Activated CD4-positive, alpha-beta memory T cell treated with anti-CD3 and anti-CD28 coated beads for 36 hours (primary cell): ENCODE measurements at places on chromosomes 3 and 15.
A peak's percentile ranks its signal among the peaks of the same experiment; 100 is the strongest.

GRCh38 chr15:68583936-68584755 is 5.4 kb downstream of the CORO2B start:
- no peak for DNase-seq

- no peak for DNase-seq
These were observed 25.2 kb downstream of the WNT5A start for GRCh38 chr3:55461896-55462295.

DNA sequence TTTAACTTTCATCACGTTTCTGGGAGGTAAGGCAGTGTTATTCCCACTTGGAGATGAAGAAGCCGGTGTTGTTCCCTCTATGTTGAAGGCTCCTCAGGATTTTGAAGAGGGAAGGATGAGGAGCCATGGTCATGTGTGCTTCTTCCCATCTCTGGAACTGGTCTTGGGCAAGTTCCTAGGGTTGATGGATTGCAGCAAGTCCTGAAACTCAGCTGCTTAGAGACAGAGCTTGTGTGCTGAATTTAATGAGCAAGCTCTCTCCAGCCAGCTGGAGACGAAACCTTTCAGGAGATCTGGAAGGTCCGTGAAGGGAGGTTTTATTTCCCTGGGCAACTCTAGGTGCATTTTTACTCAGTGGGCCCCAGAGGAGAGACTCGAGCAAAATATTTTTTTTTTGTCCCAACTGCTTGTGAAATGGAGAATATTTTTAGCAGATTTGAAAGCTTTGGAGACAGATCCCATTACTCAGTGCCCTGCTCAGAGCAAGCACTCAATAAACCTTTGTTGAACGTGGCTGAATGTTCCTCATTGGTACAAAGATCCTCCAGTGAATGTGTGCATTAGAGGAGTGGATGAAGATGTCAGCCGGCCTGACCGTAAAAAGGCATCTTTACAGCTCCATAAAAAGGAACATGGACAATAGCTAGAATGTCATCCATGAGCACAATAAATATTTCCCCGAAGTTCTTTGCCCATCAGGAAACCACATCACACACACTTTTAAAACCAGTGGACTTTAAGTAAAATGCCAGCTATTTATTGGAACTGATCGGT is 55.6 kb upstream of the RGMA start:
- DNase-seq, result no peak

DNA sequence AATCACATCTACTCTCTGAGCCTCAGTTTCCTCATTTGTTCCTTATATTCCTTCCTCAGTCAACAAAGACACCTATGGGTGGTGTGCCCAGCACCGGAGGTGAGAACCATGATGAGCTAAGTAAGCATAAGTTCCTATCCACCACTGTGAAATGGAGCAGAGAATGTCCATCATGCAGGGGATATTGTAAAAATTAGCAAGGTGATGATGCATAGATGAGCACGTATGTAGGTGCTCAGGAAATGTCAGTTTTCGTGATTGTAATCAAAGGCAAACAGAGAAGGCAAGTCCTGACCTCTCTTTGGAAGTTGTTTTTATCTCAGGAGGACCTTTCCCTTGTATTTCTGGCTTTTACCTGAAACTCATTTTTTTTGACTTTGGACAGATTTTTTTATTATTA is 165.4 kb downstream of the GHSR start:
- DNase-seq, result no peak

DNA sequence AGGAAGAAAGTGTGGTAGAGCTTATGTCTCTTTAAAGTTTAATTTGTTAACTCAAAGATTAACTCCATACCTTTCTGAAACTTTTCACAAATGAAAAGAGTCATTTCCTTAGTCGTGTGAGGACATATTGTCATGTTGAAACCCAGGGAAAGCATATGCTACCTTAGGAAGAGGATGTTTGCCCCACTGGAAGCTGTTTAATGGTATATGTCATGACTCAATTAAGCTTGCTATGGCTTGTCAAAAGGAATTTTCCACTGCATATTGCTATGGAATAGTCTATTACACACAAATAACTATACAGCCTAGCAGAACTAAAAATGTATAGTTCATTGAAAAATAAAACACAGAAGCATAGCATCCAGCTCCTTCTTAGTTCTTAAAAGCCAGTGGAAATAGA is 69.9 kb downstream of the NSUN3 start:
- DNase-seq, result no peak

GRCh38 chr3:173584838-173585831 is 187.6 kb downstream of the NLGN1 start:
- no peak for DNase-seq

- DNase-seq, result no peak
These were observed 63.6 kb downstream of the ZNF621 start for GRCh38 chr3:40588406-40588805.

GRCh38 chr15:26628071-26628470 is 144.8 kb downstream of the GABRB3 start:
- DNase-seq, result no peak

- DNase-seq, result no peak
These were observed 251.1 kb downstream of the GABRB3 start for GRCh38 chr15:26521691-26522198.

DNA sequence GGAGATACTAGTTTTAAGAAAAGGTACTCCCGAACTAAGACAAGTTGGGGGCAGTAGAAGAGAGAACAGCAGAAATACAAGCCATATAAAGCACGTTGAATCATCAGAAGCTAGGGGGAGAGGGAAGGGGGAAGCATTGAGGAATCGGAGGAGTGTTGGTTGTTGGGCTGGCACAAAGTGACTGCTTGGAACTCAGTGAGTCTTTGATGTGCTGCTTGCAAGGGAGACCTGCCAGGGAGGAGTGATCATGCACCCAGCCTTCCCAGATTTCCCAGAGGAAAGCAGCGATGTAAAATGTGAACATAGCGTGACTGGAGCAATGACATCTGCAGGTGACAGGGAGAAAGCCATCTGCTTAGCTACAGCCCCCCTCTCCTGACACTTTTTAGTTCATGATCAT is 192.4 kb upstream of the IL12A start:
- no peak for DNase-seq

DNA sequence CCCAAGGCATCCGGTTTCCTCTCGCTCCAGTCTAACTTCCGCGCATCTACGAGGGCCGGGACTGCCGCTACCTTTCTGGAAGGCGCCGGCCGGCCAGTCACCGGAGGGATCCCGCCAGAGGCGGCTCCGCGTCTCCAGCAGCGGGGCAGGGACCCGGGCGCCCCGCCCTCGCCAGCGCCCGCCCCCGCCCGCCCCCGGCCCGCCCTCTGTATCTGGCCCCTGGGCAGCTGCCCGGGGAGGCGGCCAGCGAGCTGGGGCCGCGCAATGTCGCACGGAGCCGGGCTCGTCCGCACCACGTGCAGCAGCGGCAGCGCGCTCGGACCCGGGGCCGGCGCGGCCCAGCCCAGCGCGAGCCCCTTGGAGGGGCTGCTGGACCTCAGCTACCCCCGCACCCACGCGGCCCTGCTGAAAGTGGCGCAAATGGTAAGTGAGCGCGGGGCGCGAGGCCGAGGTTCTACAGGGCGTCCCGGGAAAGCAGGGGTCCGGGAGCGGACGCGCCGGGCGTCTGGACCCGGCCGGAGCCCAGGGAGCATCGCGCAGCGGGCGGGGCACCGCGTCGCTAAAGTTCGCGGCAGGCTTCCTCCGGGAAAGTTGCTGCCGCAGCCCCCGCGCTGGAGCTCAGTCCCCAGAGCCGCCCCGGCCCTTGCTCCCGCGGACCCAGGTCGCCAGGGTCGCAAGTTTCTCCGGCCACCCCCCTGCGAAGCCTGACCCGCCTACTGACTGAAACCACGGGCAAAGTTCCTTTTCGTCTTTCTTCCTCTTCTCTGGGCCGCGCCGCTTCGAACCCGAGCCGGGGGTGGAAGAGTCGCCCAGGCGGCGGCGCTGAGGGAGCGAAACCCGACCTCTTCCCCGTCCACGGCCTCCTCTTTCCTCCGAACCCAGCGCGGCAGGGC is at the start of gene CMTM7:
Gene CMTM7, plus strand, starts transcription at position 211 of the 893 bp plus-strand sequence. Its CDS starts 54 bp downstream, at position 265.
- DNase-seq, result peak; percentile 81

GRCh38 chr15:100560323-100560722 is 31.6 kb upstream of the CERS3 start:
- no peak for DNase-seq

GRCh38 chr3:45573591-45573990 is 21.0 kb upstream of the LIMD1 start:
- DNase-seq, result no peak

DNA sequence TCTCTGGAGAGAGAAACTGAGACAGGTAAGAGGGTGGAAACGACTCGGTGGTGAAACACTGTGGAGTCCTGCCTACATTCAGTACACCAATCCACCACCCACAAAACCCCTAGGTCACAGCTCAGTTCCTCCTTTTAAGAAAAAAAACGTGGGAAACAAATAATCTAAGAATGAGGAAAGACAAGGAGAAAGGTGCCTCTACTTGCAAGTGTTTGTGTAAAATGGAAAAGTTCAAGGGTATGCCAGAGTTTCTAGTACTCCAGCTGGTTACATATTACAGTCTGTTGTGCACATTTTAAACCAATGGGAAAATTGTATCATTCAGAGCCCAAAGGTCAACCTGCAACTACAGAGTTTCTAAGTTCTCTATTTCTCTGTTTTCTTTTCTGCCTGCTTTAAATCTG is 32.2 kb downstream of the HGD start:
- no peak for DNase-seq

DNA sequence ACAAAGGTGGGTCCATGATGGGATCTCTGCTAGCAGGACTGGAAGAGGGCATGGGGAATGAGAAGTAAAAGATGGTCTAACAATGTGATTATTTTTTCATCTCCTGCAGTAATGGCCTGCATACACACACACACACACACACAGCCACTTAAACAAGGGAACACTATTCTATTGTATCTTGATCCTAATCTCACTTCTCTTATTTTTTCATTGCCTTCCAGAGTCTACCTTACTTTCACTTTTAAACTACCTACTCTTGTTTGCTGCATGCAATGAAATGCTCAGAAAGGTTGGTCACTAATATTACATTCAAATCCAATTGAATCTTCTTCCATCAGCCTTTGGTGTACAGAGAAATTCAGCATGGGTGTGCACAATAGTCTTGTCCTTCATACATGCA is 853.8 kb downstream of the IGSF11 start:
- DNase-seq, result no peak

DNA sequence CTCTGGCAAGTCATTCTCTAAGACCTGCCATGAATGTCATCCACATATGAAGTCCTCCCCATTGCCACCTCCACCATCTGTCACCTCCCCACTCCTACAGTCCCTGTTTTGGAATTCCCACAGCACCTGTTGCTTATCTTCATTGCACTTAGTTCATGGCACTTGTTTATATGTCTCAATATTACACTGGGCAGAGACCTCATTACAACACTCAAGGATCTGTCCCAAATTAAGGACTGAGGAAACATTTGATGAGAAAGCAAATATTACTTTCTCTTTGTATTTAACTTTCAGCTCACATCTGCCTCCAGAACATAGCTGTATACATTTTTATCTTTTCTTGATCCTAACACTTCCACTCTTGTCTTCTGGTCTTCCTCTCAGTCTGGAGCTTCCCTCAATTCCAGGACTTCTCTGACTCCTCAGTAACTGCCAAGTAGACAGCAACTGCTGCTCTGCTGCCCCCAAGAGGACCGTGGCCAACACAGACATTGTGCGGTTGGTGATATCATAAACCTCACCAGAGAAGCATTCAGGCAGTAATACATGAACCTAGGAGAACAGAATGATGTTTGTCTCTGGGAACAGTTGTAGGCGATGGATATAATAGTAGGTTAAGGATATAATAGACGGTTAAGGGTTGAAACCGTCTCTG is 45.0 kb upstream of the FGF12 start:
- no peak for DNase-seq

DNA sequence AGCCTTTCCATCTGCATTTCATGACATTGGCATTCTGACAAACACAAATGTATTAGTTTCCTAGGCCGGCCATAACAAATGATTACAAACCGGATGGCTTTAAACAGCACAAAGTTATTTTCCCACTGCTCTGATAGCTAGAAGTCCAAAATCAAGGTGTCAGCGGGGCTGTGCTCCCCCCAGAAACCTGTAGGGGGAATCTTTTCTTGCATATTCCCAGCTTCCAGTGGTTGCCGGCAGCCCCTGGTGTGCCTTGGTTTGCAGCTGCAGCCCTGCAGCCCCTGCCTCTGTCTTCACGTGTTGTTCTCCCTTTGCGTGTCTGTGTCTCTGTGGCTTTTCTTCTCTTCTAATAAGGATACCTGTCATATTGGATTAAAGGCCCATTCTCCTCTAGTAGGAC is 79.0 kb upstream of the CDV3 start:
- peak; percentile 21 for DNase-seq

- no peak for DNase-seq
These were observed 269.4 kb upstream of the ROPN1 start for GRCh38 chr3:124261306-124261705.

DNA sequence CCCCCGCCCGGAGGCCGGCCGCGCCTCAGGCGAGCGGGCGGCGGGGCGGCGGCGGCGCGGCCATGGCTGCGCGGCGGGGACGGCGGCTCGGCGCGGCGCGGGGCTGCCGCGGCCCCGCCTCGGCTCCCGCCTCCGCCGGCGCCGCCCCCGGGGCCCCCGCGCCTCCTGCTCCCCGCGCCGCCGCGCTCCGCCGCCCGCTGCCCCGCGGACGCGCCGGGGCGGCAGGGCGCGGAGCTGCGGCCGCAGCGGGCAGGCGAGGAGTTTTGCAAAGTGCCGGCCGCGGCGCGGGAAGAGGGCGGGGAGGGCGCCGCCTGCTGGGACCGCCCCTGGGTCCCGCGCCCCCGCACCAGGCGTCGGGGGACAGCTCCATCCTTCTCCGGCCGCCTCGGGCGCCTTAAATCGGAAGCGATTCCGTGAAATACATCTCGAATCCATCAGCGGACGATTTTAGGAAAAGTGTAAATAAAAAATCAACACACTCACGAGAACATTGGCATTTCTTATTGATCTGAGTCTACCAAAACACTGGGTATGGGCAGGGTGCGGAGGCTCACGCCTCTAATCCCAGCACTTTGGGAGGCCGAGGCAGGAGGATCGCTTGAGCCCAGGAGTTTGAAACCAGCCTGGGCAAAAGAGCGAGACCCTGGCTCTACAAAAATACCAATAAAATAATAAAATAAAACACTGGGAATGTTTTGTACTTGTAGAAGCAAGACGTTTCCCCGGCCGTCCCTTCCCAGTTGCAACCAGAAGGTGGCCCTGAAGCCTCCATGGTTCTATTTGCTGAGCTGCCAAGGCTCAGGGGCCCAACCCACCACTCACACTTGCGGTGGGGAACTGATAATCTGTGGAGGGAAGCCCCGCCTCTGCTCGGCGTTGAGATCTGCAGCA is 136.9 kb downstream of the NUP210 start:
- peak; percentile 25 for DNase-seq

- peak; percentile 44 for DNase-seq
These were observed 67.2 kb downstream of the EFHB start for GRCh38 chr3:19866751-19867347.

GRCh38 chr15:62521396-62521795 is 356.3 kb upstream of the C2CD4B start:
- no peak for DNase-seq
